ENCODE measurements at places on chromosomes 11 and 22.

DNA sequence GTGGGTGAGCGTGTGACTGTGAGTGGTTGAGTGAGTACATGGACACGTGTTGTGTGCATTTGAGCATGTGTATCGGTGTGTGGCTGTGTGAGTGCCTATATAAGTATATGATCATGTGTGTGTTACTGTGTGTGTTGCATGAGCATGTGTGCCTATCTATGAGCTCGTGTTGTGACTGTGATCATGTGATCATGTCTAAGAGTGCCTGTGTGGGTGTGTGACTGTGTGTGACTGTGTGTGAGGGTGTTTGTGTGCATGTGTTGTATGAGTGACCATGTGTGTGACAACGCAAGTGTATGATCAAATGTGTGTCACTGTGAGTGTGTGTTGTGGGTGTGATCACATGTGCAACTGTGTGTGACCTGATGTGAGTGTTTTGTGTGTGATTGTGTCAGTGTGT, 88.8 kb downstream of the UBASH3B start:
- DNase-seq, result no peak

- no peak for DNase-seq
These were observed 746.4 kb downstream of the BRD1 start for GRCh38 chr22:49081261-49081666.

- DNase-seq, result no peak
These were observed 47.1 kb upstream of the ARHGAP32 start for GRCh38 chr11:129239207-129239606.

GRCh38 chr22:46446799-46447198, 90.6 kb downstream of the CELSR1 start:
- DNase-seq, result no peak

- no peak for DNase-seq
These were observed 82.5 kb downstream of the TSPAN18 start for GRCh38 chr11:44809283-44809682.

GRCh38 chr11:118610225-118610772, 2.9 kb downstream of the PHLDB1 start:
- DNase-seq, result no peak

DNA sequence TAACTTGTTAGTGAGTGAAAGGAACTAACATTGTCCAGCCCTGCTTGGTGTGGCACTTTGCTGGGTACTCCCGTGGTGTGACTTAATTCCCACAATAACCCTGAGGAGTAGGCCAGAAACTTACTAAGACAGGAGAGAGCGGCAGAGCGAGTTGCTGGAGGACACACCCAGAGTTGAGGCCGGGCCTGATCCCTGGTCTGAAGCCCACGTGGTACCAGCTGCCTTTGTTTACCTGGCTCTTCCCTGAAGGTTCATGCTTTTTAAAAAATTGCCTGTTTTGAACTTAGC, 594 bp downstream of the MPST start:
- DNase-seq, result no peak

- DNase-seq, result no peak
These were observed at the start of gene PTH for GRCh38 chr11:13495929-13496328. Gene PTH (minus strand): TSS chr11:13495997. CDS start chr11:13492855, 3,142 bp downstream.

- DNase-seq, result no peak
These were observed 61.4 kb upstream of the MTMR2 start for GRCh38 chr11:95985174-95985808.

- DNase-seq, result no peak
These were observed 46.5 kb downstream of the ADM start for GRCh38 chr11:10351435-10351764.

GRCh38 chr22:43689356-43689755, 122.7 kb downstream of the EFCAB6 start:
- no peak for DNase-seq

- no peak for DNase-seq
These were observed 1.7 kb upstream of the TUT1 start for GRCh38 chr11:62592989-62593421.

DNA sequence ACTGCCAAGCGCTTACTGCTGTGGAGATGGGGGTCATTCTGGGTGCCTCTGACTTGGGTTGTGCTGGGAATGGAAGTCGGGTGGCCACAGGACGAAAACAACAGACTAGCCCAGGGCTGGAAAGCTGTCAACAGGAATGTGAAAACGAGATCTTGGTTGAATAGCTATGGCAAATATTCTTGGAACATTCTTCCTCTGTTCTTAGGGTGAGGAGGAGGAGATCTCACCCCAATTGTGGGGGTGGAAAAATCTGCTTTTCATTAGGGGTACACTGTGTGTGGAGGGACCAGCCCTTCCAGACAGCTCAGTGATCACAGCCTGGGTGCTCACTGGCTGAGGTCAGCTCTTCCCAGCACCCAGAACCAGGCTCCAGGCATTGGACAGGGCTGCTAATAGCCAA, 52.0 kb upstream of the PRSS23 start:
- DNase-seq, result no peak

GRCh38 chr11:64850979-64851567, 6.6 kb upstream of the CDC42BPG start:
- DNase-seq, result no peak

GRCh38 chr11:65036931-65037330, 4.1 kb upstream of the SAC3D1 start:
- no peak for DNase-seq

- DNase-seq, result no peak
These were observed 24.3 kb downstream of the NEU3 start for GRCh38 chr11:75013051-75013450.

GRCh38 chr11:68889948-68890446, 13.6 kb downstream of the MRPL21 start:
- DNase-seq, result no peak

- DNase-seq, result no peak
These were observed 181.1 kb downstream of the CTTN start for GRCh38 chr11:70579316-70579955.

DNA sequence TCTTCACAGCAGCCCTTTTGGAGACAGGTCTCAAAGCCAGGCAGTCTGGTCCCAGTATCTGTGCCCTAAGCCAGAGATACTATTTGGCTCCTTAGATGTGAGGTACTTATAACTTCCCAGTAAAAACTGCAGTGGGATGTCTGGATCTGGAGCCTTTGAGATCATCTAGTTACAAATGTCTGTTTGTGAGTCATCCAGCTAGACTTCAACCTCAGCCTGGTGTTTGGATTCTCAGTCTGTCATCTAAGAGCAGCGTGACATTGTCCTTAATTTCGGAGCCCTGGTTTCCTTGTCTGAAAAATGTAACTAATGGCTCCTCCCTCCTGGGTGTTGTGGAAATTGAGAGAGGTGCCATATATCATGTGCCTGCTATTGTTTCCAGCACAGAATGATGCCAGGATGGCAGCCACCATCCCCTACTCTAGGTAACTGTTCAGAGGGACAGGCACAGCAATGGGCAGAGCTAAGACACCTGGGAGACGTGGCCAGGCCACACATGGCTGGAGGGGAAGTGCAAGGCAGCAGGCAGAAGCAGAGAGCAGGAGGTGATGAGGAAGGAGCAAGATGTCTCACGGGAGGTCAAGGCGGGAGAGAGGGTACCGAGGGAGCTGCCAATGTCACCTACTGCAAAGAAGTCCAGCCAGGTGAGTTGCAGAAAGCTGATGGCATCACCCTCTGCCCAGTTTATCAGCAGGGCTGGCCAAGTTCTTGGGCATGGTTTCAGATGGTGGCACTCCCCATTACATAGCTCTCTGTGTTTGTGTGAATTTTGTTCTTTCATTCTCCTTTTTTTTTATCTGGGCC, 20.6 kb upstream of the ST3GAL4 start:
- DNase-seq, result no peak

DNA sequence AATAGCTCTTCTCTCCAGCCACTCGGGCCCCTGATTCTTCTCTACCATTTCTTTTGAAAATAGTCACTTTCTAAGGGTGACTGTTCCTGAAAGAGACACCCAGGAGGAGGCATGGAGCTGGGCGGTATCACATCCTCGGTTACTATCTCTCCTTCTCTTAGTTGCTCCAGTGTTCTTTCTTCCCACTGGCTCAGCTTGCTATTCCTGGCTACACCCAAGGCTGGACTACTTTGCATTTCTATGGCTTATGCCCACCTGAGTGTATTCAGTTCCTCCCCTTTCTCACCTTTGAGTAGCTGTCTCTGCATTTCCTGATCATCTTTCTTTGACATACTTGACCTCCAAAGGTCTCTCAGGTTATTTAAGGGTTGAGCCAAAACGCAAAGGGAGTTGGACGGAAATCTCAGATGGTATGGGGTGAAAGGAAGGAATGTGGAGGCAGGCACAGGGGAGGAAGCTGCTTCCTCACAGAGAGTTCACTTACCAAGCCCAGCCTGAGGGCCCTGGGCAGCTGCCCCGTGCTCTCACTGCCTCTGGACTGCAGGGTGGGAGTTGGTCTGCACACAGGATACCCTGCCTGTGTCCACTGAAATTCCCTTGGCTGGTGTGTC, 155.7 kb downstream of the SNX19 start:
- DNase-seq, result no peak

DNA sequence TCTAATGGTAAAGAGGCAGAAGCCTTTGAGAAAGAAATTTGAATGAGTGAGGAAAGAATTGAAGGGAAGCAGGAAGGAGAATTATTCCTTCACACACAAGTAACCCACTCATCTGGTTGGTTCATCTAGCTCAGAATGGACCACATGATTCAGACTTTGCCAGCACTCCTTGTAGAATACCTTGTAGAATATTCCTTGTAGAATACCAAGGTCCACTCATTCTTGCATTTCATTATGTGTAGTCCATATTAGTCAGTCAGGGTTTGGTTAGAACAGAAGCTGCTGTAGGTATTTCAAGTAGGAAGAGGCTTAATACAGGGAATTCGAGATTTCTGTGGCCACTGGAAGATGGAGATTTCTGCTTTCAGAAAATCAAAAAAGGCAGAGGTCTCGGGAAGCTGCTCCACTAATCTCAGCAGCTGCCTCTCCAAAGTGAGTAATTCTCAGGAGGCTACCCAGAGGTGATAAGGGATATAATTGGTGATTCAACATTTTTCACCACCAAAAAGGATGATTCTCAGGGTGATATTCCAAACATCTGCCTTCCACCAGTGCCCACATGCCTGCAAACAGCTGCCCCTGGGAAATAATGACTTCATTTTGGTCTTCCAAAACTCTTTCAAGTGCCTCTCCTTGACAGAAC, 329.1 kb downstream of the TMEM135 start:
- DNase-seq, result no peak

DNA sequence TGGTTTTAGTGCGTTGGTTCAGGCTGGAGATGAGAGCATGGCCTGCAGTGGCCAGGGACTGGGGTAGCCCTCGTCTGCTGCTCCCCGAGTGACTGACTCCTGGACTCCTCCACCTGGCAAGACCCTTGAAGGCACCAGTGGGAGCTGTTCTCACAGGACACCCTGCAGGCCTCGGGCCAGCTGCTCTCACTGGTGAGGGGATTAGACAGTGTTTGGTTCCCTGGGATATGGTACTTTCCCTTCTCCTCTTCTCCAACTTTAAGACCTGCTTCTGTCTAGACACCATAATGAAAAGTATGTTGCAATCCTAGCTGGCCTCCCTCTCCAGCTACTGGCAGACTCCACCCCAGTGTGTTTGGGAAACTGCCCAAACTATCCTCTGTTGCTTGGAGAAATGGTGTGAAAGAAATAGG, 168.8 kb upstream of the CADM1 start:
- no peak for DNase-seq

GRCh38 chr11:15500643-15501042, 385.9 kb downstream of the INSC start:
- no peak for DNase-seq

GRCh38 chr11:69055598-69056516, 7.1 kb downstream of the TPCN2 start:
- DNase-seq, result no peak

DNA sequence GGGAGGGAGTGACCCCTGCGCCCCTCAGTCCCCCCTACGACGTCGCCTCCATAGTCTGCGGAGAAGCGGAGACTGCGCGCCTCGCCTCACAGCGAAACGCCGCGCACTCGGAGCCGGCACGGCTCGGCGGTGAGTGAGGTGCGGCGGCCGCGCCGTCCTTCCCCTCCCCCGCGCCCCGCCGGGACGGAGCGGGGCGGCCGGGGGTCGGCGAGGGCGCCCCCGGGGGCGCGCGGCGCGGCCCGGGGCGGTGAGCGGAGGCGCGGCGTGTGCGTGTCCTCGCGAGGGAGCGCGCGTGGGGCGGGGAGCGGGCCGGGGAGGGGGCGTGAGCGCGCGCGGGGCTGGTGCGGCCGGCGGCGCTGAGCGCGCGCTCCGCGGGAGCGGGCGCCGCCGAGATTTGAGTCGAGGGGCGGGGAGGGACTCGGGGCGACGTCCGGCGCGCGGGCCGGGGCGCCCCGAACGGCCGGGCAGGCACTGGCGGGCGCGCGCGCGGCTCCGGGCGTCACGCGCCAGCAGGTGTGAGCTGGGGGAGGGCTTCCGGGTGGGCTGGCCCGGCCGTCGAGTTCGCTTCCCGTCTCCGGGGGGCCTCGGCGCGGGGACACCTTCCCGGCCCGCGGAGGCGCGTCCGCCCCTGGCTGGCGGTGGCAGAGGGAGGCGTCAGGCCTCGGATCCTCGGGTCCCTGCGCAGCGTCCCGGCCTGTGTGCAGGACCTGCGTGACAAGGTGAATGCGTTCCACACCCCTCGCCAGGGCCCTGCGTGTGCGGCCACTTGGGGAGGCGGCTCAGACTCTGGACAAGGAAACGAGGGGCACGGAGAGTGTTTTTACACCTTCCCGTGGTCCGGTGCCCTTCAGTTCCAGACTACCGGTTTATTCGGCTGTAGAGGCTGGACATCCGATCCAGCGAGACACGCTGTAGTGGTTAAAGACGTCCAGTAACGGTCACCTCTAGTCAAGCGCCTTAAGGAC, 50.4 kb downstream of the FAM83F start:
- DNase-seq, result peak; percentile 69

DNA sequence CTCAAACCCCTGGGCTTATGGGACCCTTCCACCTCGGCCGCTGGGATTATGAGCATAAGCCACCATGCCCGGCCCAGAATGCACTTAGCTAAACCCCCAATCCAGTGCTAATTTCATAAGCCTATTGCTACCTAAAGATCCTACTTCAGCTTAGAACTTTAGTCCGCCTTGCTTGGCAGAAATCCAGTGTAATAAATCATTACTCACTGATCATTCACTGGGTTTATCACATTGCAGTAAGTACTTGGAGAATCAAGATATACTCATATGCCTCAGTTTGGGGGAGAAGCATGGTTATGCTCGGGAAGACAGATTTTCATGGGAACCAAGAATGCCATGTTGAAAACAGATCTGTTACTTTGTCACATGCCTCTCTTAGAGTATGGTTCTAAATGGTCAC, 3.8 kb upstream of the TBRG1 start:
- no peak for DNase-seq

DNA sequence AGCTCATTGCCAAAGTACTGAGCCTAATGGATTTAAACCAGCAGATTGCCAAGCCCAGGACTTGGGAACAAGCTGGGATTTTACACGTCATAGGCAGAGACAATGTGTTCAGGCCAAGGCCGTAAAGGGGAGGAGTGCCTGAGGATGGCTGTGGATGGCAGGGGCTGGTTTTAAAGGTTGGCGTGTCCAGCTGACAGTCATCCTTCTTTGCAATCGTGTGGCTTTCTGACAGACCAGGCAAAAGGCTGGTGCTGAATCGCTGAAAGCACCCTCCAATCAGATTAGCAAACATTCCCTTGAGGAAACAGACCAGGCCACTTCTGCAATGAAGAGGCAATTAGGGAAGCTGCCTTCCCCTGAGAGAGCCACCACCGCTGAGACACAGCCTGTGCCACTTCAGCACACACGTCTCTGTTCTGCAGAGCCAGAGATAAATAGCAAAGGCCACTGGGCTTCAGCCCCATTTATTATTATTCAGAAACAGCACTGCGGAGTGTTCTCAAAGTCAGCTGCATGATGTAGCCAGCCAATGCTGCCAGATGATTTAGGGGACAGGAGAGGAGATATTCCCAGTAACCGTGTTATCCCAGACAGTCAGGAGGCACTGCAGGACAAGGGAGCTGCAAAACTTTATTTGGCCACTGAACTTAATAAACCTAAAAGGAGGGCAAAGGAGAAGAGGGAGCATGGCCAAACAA, 54.2 kb upstream of the CSNK2A3 start:
- DNase-seq, result no peak

All from activated T-helper 9 cell treated with anti-CD3 and anti-CD28 coated beads, Interleukin-2, amount 50 U/mL, for 16 hours (primary cell).